NCI-H526 (cell line): ENCODE measurements at places on chromosomes 3 and 15.

DNA sequence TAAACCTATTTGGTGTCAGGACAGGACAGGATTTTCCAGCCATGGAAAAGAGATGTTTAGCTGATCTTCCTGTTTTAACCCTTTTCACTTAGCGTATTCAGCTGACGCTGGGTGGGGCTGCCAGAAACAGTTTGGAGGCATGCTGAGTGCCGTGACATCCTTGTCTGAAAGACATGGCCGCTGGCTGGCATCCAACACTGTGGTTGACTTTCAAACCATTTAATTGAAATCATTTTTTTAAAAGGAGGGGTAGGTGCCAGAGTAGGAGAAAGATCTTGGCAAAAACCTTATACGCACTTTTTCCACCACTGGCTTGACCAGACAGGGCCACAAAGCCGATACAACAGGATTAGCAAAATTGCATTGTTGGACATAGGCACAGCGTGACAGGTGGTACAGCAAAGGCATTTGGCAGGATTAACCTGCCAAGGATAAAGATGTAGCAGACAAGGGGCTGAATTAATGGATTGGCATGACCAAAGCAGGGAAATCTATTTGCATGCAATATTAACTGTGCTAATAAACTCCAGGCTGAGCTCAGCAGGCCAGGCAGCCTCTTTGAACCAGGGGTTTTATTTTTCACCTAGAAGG is 131.8 kb upstream of the TOPAZ1 start:
- DNase-seq = no peak

DNA sequence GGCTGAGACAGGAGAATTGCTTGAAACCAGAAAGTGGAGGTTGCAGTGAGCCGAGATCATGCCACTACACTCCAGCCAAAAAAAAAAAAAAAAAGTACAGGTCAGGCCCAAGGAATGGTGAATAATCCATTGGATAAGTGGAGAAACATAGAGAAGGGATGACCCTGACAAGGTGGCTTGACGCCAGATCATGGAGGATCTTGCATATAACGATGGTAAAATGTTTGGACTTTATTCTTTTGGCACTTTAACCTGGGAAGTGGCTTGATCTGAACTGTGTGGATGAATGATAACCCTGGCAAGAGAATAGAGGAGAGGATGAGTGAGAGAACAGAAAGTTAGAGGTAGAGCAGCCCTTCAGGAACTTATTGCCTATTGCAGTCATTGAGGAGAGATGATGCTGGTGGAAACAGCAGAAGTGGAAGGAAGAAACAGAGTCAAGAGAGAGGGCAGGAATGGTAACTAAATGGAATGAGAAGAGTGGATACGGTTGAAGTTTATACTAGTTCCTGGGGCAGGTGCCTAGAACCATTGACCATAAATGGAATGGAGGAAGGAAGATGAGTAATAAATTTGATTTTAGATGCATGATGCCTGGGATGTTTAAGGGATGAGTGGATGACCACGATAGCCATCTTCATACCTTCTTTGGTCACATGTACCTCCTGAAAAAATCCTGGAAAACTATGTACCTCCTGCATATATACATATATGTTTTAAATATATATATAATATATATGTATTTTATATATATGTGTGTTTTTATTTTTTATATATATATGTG is 57.8 kb downstream of the BLM start:
- no peak for DNase-seq

GRCh38 chr3:111955876-111956275 is 22.9 kb upstream of the ABHD10 start:
- no peak for DNase-seq

GRCh38 chr3:42847731-42848130 is 27.9 kb downstream of the CYP8B1 start:
- DNase-seq = no peak

DNA sequence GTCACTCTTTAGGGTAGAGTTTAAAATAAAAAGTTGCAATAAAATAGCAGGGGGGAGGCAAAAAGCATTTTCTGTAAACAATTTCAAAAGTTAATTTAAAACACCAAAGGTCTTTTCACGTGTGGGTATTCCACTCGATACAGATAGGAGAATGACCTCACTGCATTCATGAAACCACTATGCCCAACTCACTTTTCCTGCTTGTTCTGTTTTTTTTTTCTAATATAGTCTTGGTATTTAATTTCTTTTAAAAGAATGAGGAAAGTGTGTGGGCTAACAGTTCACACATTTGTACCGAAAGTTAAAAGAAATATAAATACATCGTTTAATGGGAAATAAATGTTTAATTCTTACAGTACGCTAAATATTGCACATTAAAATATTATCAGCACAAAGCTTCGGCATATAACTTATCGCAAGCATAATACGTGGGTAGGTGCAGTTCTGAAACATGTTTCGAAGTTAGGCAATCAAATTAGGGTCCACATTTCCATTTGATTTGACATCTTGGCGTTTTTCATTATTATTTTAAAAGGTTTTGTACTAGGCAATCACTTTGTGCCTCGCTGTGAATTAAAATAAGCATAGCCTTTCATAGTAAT is 41.4 kb downstream of the VGLL4 start:
- DNase-seq = no peak

- peak; percentile 10 for DNase-seq
These were observed 29.5 kb downstream of the LINS1 start for GRCh38 chr15:100572362-100572983.

GRCh38 chr3:177284383-177284881 is 87.2 kb upstream of the TBL1XR1 start:
- DNase-seq = no peak

DNA sequence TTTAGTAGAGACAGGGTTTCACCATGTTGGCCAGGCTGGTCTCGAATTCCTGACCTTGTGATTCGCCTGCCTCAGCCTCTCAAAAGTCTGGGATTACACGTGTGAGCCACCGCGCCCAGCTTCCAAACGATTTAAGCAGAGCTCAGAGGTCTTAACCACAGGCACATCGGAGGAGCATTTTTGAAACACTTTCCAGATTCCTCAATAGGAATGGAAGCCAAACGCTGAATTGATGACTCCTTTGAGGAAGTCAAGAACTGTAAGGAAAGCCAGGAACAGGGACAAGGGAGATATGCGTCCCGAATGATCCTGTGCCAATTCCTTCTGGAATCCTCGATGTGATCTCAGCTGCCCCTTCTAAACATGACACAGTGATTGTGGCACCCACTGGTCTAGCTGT is 40.0 kb downstream of the TRH start:
- DNase-seq = no peak

- DNase-seq = no peak
These were observed 44.3 kb upstream of the MRPS22 start for GRCh38 chr3:139299261-139300132.

DNA sequence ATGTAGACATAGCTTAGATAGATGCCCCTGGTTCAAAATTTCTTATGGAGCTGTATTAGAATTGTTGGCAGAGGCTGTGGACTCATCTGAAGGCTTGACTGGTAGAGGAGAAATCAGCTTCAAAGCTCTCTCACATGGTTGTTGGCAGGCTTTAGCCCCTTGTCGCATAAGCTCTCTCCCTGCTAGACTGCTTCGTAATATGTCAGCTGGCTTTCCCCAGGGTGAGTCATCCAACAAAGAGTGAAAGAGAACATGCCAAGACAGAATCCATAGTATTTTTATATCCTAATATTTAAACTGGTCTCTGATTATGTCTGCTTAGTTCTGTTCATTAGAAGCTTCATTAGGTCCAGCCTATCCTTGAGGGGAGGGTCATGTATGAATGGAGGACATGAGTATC is 427.4 kb upstream of the NAALADL2 start:
- no peak for DNase-seq
